ENCODE measurements at places on chromosomes 1 and 21.

DNA sequence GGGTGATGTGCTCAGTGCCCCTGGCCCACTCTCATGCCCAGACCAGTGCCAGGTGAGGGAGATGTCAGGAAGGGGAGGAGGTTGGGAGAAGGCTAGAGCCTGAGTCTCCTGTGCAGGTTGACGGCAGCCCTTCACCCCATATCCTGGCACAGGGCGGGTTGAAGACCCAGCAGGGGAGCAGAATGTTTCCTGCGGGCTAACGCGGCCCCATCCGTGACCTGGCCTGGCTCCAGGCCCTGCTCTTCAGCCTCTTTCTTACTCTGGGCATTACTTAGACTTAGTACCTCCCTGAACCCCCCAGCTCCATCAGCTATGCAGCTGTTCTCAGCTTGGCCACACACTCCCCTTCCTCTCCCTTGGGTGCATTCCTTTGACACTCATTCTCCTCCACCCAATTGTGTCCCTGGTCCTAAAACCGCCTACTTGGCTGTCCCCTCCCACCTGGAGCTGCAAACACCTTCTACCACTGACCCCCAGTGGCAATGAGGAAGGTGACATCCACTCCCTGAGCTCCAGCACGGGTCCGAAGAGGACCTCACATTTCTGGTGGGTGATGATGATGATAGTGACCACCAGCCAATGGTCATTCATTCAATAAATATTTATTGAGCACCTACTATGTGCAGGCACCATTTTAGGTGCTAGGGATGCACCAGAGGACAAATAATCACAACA, 179.0 kb downstream of the PTPRU start:
- no peak for DNase-seq

DNA sequence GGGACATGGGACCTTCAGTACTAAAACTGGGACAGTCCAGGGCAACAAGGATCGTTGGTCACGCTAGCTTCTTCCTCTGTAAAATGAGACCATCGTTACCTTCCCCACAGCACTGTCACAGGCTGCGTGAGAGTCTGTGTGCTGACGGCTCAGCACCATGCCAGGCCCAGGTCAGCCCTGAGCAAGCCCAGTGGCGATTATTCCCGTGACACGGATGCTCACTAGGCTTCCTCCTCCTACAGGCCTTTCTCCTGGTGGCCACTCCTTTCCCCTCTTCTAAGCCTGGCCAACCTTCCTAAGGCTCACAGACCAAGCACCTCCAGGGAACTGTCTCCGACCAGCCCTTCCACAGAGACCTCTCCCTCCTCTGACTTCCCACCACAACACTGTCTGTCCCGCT, 69.3 kb upstream of the RUNX3 start:
- DNase-seq: no peak

GRCh38 chr1:87120779-87121178, 206.3 kb downstream of the HS2ST1 start:
- no peak for DNase-seq

DNA sequence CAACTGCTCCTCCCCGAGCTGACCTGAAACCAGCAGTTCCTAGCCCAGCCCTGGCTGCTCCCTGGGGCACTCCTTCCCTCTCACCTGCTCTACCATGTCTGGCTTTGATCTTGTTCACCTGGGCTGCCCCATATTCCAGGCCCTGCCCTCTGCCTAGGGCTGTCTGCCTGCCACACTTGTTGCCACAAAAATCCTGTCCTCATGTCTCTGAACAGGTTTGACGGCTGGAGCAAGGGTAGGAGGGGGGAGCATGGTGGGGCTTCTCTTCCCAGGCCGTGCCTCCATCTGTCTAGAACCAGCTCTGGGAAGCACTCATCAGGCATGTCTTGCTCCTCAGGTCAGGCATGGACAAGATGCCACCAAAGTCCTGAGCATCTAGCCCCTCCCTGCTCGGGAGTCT, 44.3 kb upstream of the WNT2B start:
- peak; percentile 25 for DNase-seq

- no peak for DNase-seq
These were observed 9.7 kb downstream of the SOAT1 start for GRCh38 chr1:179303200-179303785.

- DNase-seq: no peak
These were observed 50.6 kb downstream of the SPSB1 start for GRCh38 chr1:9343269-9343668.

GRCh38 chr1:184987696-184988095, 13.4 kb upstream of the NIBAN1 start:
- no peak for DNase-seq

- DNase-seq: no peak
These were observed 259.9 kb downstream of the FAF1 start for GRCh38 chr1:50700214-50700613.

DNA sequence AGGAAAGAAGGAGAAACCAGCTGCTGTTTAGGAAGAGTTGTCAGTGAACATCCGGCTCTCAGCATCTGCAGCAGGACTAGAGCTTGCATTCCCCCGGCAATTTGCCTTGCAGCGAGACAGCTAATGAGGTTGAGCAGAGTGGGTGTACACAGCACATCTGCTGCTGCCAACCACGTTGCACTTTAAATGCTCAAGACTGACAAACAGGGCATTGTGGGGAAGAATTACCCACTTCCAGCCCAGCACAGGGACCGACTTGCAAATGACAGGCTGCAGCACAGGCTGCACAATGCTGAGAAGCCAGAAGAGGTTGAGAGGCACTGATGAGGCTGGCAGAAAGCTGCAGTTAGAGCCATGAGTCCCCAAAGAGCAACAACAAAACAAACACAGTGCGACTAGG, 47.5 kb upstream of the PLA2G2C start:
- DNase-seq: no peak

GRCh38 chr21:44551340-44551961, at the start of gene KRTAP10-2:
KRTAP10-2 (minus strand) TSS chr21:44551505; CDS start chr21:44551458, 47 bp downstream.
- no peak for DNase-seq

DNA sequence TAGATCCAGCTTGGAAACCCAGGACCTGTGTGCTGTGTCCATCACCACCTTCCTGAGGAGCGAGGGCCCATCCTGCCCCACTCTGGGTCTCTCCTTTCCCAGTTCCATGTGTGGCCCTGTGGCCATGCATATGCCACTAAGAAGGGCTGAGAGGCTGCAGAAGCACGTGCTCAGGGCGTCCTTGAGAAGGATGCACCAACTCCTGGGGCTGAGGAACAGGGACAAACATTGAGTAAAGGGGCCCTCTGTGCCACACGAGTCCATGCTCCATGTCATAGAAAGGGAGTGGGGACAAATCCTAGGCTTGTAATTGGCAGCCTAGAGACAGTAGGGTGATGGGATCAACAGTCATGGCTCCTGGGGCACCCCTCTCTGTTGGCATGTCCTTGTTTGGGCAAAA, 8.4 kb downstream of the ETV3L start:
- no peak for DNase-seq

DNA sequence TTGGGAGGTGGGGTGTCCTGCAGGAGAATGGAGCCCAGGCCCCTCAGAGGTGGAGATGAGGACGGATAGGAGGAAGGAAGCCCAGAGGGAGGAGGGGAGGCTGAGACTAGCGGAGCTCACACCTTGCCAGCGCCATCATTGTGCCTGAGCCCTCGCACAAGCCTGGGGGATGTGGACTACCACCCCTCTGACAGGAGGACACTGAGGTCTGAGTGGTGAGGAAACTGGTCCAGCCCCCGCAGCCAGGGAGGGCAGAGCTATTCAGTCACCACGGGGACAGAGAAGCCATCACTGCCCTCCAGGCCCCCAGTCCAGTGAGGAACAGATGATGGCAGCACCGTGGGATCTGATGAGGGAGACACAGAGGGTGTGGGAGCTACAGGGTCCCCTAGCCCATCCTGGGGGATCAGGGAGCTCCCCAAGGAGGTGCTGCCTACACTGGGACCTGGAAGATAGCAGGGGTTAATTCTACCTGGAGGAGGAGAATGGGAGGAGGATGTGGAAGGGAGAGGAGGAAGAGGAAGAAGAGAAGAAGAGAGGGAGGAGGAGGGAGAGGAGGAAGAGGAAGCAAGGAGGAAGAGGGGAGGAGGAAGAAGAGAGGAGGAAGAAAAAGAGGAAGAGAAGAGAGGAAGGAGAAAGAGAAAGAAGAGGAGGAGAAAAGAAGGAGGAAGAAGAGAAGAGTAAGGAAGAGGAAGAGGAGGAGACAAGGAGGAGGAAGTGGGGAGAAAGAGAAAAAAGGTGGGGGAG, 31.0 kb downstream of the MATN1 start:
- no peak for DNase-seq

- DNase-seq: no peak
These were observed 6.4 kb downstream of the CLCA2 start for GRCh38 chr1:86430376-86430775.

DNA sequence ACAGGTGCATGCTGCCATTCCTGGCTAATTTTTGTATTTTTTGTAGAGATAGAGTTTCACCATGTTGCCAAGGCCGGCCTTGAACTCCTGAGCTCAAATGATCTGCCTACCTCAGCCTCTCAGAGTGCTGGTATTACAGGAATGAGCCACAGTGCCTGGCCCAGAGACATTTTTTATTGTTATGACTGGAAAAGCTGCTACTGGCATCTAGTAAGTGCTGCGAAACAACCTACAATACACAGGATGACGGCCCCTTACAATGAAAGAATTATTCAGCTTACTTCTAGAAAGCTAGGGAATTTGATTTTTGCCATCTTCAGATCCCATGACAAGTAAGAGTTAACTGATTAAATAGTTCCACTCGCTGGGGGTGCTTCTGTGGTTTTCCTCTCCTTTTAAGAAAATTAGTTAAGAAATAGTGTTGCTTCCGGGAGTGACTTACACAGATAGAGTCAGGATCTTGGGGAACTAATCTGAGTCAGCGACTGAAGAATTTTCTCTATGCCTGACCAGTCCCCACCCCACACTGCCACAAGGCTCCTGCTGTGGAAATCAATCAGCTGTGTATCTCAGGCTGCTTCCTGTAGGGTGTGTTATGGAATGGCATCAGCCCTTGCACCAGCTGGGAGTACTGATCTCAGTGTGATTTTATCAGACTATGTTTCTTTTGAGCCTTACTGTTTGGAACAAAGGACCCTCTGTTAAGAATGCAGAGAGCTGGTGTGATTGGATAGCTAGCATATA, 93.0 kb upstream of the BMP8A start:
- DNase-seq: peak; percentile 95

DNA sequence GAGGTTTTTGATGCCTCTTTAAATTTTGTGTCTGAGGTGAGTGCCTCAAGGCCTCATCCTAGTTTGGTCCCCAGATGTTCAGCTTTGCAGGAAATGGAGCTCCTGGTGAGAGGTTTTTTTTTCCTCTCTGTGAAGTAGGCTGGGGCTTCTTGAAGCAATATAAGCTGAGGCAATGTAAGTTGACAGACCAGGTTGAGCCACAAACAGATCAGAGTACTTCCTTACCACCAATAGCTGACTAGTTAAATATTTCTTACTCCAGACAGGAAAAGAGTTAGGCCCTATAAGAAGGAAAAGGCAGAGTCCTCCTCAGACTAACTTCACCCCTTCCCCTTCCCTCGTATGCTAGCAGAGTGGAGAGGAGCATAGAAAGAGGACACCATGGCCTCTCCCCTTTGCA, 341.0 kb downstream of the LMO4 start:
- no peak for DNase-seq

DNA sequence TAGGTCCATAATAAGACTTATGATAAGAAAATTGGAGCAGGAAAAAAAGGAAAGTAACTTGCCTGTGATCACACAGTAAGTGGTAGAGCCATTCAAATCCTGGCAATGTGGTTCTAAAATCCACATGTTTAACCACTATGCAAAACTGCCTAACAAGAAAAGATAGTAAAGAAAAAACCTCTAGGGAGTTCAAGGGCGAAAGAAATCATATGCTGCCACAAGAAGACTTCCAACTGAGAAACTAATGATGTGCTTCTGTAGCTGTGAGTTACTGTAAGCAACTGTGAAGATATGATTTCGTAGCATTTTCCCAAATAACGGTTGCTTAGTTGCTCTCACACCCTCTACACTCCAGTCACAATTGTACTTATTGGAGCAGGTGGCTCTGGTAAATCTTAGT, 20.9 kb upstream of the LYPLAL1 start:
- no peak for DNase-seq

GRCh38 chr1:53311702-53312305, 16.1 kb downstream of the LRP8 start:
- DNase-seq: no peak

DNA sequence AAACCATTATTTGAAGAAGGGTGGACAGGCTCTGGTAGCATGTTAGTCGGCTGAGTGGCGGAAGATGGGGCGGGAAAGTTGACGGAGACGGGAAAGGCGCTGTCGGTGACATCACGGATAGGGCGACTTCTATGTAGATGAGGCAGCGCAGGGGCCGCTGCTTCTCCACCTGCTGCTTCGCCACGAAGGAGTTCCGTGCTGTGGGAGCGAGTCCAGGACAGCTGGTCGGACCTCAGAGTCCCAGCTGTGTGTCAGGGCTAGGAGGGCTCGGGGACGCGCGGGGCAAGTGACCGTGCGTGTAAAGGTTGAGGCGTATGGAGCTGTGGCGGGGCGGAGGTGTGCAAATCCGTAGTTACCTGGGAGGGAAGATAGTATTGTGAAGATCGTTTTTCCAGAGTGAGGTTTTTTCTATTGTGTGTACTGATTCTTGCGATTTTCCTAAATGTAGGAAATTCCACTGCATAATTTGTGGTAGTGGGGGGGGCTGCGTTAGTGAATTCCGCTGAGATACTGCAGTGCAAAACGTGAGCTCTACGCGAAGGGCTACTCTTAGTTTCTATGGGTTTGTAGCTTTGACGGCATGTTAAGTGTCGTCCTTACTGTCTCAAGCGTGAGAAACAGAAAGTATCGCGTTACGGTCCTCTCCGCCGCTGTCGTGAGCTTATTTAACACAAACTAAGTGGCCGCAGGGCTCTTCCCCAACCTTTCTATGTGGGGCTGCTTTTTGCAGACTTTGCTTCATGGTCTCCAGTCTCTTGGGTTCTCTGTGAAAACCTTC, 111.2 kb upstream of the NBPF11 start:
- DNase-seq: peak; percentile 54

GRCh38 chr1:12730156-12730555, 14.2 kb downstream of the AADACL3 start:
- DNase-seq: no peak

DNA sequence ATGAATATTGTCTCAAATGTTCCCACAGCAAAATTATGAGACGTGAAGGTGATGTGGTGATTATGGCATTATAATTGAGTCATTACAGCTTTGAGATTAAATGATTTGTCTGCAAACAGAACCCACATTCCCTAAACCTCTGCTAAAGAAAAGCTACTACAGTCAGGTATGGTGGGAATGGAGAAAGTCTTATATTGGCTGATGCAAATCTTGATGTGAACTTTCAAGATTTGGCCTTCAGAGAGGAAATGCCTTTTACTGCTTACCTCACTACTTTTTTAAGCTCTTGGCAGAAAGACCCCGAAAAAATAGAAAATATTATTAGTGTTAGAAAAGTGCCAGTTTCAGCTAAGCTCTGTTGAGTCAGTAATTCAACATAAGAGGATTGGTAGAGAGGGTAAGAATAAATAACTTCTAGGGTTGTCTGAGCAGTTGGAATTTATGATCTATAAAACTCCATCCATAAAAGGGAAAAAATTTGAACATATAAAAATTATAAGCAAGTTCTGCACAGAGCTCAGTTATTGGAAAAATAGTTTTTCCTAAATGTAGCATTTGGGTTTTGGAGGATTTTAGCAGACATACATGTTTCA, 47.8 kb upstream of the RGS5 start:
- DNase-seq: no peak

All from endothelial cell of umbilical vein (primary cell).